ENCODE measurements at places on chromosomes 7 and 10. TPM values are rescaled to one million over a fixed set of nuclear protein-coding genes. Genes with fewer than 3 reads are reported as not detected.

DNA sequence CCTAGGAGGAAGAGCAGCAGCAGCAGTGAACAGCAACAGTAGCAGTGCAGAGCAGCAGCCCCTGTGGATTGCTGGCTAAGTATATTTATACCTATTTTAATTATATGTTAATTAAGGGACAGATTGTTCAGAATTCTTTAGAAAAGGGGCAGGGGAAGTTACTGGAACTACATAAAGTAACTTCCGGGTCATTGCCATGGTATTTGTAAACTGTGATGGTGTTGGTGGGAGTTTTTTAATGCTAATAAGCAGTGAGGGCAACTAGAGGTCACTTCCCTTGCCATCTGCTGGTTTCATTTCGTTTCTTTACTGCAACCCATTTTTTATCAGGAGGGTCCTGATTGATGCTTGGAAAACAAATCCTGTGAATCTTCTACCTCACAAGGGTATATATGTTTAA, 229.8 kb upstream of the PODXL start:
- no peak for DNase-seq

DNA sequence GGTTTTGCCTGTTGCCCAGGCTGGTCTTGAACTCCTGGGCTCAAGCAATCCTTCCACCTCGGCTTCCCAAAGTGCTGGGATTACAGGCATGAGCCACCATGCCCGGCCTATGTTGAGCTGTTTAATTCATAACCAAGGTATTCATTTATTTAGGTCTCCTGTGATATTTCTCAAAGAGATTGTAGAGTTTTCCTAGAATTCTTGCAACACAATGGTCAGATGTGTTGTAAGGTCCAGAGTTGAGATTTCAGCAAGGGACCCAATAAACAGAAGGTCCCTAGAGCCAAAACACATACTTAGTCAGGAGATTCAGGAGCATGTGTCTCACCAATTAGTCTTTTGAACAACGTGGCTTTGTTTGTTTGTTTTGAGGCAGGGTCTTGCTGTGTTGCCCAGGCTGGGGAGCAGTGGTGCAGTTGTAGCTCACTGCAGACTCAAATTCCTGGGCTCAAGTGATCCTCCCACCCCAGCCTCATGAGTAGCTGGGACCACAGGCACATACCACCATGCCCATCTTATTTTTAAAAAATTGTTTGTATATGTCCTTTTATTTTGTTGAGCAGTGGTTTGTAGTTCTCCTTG, 321.3 kb upstream of the GALNT17 start:
- DNase-seq = no peak

DNA sequence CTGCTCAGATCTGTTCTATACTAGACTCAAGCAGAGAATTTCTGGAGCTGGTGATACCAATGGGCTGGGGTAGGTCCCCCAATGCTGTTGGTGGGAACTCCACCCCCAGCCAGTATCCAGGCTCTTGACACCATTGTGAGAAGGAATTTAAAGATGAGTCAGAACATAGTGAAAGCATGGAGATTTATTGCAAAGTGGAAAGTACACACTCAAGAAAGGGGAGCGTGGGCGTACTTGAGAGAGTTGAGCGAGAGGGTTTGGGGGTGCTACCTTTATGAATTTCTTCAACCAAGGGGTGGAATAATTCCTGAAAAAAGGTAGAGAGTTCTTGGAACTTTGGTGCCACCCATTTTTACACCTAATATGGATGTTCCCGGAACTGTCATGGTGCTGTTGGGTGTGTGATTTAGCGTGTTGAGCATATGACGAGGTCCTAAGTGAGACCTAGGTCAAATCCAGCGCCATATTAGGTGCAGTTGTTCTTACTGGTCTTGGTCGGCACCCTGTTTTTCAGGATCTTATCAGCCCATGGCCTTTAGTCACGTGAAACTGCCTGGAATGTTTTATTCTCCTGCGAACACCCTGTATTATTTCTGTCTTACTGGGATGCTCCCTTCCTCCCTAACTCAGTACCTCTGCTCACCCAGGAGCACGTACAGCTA, 122.0 kb upstream of the AHR start:
- no peak for DNase-seq

- no peak for DNase-seq
Observed at GRCh38 chr7:116895849-116896248, 33.5 kb downstream of the CAPZA2 start.

DNA sequence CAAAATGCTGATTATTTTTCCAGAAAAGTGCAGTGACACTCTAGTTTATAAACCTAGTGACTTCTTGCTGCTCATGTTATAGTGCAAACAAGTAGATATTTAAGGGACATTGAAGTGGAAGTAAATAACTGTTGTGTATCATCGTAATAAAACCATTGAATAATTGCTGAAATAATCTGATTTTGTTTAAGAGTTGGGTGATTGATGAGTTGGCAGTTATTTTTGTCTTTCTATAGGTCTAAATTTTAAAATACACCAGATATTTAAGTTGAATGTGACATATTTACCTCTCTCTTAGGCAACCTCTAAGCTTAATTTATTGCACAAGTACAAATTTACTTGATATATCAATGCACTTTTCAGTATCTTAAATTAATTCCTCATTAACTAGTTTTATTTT, 192.9 kb downstream of the TSPAN12 start:
- no peak for DNase-seq

GRCh38 chr7:2173189-2173827, 59.4 kb downstream of the MAD1L1 start:
- no peak for DNase-seq

DNA sequence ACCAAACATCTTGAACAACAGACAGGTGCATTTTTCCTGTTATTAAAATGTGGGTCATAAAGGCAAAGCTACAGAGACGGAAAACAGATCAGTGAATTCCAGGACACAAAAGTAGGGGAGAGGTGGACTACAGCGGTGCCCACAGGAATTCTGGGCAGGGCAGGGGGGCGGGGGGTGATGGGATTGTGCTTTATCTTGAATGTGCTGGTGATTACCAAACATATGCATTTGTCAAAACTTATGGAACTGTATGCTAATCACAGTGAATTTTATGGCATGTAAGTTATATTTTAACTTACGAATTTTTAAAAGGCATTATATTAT, 519.4 kb downstream of the CNTNAP2 start:
- no peak for DNase-seq

DNA sequence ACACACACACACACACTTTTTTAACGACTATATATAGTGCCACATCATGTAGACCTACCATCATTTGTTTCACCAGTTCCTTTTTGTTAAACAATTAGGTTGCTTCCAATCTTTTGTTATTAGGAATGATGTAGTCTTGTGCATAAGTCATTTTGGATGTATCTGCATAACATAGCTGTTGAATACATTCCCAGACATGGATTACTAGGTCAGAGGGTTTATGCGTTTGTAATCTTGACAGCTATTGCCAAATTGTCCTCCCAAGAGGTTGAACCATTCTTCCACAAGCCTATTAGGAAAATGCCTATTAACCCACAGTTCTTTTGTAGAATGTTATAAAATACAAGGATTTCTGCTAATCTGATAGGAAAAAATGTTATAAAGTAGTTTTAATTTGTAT, 87.3 kb downstream of the PALS2 start:
- no peak for DNase-seq

RBP3 gene
- not detected for total RNA-seq

SFTPD gene
- total RNA-seq = not detected

FGFBP3 gene
- not detected for total RNA-seq

All from MG63 (cell line).